ENCODE measurements at places on chromosomes 11 and 22. TPM values are rescaled to one million over a fixed set of nuclear protein-coding genes. Genes with fewer than 3 reads are reported as not detected.

DNA sequence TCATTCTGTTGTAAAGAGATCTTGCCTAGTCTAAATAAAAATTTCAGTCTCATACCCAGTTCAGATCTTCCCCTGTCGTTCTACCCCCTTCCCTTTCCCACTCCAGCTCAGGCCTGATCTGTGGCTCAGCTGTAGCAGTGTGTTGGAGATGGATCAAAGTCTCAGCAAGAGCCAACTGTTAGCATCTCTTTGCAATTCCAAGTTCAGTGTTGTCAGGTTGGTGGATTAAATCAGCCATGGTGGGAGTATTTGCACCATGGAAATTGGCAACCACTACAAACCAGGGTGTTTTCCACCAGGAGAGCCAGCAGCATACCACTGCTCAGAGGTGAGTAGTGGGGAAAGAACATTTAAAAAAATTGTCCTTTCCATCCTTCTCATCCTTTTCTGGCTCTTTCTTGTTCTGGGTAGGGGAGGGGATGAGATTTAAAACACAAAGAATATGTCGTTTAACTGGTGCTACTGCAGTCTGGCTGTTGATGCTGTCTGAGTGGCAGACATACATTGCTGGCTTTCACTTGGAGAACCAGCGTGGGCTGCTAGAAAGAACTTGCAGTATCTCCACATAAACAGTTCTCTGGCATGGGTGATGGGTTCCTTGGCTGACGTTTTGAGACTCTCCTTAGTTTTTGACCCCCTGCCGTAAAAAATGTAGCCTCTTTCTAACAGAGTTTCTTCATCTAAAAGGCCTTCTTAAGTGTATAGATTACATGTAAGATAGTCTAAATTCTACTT, 514.1 kb downstream of the RAB38 start:
- no peak for DNase-seq

DNA sequence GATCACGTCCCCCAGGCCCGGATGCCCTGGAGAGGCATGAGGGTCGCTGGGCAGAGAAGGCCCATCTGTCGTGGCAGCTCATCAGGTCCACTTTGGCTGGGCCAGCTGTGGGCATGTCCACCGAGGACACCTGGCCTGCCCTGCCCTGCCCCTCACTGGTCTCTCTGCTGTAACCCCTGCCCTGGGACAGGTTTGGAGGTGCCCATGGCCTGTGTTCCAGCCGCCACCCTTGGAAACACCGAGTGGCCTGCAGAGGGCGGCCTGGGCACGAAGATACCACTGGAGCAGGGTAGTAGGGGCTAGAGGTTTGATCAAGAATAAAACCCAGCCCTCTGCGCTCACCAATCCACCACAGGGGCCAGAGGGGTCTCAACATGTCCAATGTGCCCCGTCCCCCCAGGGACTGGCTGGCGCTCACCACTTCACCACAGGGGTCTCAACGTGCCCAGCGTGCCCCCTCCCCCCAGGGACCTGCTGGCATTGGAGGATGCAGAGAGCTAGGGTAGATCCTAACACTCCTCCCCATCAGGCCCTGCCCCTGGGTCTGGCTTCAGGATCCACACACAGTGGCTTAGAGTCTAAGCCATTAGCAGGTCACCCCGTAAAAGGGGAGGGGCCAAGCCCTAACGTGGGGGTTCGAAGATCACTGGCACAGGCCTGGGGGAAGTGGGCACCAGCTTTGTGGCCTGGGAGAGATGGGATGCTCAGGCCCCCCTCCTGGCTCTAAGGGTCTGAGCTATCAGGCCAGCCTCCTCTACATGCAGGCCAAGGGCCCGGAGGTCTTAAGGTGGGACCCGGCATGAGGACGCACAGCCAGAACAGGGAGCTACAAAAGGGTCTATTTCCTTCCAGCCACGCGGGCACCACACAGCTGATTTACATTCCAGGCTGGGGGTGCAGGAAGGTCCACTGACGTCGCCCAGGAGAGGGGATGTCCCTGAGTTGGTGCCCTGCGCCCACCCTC, 1.3 kb upstream of the HDAC10 start:
- no peak for DNase-seq

DNA sequence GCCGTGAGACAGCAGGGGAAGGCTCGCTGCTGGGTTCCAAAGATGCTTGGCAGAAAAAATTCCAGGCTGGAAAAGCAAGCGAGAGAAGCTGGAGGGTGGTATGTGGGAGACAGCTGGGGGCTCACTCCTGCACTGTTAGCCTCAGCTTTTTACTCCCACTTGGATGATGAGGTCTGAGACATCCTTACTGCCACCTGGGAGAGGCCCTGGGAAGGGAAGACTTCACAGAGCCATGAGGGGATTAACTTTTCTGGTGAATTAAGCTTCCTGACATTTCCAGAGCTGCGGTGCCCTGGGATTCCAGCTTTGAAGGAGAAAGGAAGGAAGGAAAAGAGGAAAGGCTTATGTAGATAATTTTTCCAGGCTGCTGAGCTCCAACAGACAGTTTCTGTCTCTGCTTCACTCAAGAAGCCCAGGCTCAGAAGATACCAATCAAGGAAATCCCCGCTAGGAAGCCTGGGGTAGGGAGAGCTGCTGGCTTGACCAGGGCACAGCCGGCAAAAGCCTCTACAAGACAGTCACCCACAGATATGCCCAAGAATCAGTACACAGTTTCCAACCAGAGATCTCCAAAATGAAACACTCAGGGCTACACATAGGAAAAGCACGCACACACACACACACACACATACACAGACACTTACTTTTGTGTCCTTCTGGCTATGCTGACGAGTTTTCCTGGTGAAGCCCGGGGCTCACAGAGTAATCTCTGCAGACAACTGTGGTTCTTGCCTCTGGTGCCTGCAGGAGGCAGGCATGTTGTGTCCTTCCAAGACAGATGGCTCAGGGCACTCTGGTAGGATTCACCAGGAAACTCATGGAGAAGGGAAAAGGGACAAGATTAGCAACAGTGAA, 907 bp downstream of the MCHR1 start:
- DNase-seq = no peak

DNA sequence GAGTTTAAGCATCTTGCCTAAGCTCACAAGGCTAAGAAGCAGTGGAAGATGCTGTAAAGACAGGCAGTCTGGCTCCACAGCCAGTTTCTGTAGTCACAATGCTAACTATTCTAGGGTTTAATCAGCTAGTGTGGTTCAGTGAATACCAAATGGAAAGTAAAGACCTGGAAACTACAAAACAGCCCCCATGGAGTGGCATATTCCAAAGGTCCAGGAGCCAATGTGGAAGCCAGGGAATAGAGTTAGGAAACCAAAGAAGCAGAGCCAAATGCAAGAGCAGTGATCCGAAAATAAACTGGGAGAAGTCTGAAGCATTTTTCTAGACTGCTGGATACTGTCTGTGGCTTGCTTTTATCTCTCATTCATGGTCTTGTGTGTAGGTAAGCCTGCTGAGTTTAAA, 731.2 kb upstream of the ANO5 start:
- no peak for DNase-seq

- DNase-seq = no peak
These were observed 1424.9 kb downstream of the TBC1D22A start for GRCh38 chr22:48187356-48187755.

GRCh38 chr11:63849691-63850090, 10.8 kb downstream of the MARK2 start:
- no peak for DNase-seq

GRCh38 chr11:12802418-12803085, 128.3 kb downstream of the TEAD1 start:
- DNase-seq = no peak

- no peak for DNase-seq
These were observed 9.4 kb upstream of the SPDYC start for GRCh38 chr11:65160643-65161042.

GRCh38 chr11:86143087-86144030, 74.5 kb upstream of the PICALM start:
- no peak for DNase-seq

- DNase-seq = no peak
These were observed 566.9 kb upstream of the ANO5 start for GRCh38 chr11:21625982-21626381.

DNA sequence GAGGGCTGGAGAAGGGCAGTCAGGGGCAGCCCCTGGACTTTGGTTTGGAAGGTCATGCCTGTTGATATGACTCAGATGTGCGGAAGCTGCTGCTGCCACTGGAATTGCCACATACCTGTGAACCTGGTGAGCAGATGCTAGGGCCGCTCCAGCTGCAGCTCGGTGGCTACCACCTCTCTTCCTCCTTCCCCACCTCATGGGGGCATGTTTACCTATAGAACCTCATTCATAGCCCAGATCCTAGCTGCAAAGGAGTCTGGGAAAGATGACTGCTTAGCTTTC, 17.5 kb upstream of the TSPAN18 start:
- DNase-seq = no peak

DNA sequence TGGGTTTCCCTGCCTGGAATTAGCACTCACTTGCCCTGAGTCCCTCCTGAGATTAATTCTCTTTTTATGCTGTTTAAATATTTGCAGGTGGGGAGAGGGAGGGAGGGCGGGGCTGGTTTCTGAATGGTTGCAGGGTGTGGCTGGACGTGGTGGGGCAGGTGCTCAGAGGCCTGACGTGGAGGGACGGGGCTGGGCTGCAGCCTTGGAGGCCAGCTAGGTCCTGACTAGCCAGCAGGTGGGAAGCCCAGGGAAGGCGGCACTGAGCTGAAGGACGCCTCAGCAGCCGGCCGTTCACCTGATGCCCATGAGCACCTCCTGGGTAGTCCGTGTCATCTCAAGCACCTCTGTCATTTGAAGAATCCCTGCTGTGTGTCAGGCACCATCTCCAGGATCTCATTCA, 21.3 kb downstream of the SGSM1 start:
- no peak for DNase-seq

DNA sequence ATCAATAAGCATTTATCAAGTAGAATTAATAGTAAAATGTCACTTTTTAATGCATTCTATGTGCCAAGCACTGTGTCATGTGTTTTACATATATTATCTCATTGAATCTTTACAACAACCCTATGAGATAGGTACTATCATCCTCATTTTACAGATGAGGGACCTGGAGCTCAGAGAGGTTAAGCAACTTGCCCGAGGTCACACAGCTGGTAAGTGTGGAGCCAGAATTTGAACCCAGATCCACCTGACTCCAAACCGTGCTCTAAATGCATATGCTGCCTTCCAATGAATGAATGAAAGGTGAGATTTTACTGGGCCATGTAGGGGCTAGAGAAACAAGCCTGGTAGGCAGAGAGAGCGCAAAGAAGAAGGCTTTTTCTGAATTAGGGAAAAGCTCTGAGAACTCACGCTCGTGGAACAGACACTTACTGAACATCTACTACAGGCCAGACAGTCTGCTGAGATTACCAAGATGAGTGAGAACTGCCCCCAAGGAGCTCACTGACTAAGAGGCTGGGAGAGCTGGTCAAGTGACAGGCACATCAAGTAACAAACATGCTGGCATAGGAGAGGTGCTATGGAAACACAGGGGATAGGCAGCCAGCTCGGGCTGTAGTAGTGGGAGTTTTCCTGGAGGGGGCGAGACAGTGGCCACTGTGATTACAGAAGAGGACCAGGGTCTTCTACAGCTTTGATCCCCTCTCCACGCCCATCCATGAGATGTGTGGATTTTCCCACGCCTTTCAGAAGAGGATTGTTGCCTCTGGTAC, 4.4 kb downstream of the ABCG4 start:
- no peak for DNase-seq

DNA sequence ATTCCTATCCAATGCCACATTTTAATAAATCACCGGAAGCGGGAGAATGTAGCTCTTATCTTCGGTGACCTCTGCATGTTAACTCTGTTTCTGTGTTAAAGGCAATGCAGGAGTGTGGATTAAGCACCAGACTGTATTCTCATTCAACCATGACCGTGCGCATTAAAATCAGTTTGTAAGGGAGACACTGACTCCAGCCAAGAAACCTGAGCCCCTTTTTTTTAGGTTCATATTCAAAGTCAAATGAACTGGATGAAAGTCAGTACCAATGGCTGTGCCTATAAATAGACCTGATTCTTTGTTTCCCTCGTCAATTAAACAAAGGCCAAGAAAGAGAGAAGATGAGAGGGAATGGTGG, 32.2 kb downstream of the C11orf91 start:
- DNase-seq = no peak

DNA sequence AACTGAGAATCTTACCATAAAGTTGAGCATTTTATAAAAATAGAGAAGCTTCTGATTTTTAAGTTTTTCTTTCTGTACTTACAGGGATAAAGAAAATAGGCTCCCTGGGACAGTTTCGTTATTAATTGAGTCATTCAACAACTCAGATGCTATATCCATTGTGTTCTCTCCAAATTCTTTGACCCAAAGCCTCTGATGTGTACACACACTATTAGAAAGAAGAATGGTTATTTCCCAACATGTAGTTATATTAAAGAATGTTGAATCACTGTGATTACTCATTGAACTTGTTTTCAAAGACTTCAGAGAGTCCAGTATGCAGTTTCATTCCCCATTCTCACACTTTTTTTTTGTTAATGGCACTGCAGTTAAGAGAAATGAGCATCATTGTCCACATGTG, 734.3 kb upstream of the ARHGAP42 start:
- no peak for DNase-seq

- no peak for DNase-seq
These were observed 37.5 kb upstream of the RTL6 start for GRCh38 chr22:44535362-44536095.

DNA sequence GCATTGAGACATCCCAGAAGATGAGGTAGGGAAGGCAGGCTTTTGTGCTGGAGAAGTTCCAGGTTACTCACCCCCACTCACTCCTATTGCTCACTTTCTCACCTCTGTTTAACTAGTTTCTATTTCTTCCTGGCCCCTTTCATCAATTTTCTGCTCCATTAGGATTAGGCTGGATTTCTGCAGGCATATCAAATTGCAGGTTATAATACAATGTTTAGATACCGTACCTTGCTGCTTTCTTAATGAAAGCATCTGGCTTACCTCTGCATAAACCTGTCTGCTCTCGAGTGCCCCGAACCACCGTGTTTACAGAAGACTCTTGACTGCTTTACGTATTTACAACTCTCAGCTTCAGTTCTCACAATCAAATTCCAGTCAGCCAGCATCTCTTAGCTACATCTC, 173.7 kb downstream of the ADAMTS15 start:
- no peak for DNase-seq

DNA sequence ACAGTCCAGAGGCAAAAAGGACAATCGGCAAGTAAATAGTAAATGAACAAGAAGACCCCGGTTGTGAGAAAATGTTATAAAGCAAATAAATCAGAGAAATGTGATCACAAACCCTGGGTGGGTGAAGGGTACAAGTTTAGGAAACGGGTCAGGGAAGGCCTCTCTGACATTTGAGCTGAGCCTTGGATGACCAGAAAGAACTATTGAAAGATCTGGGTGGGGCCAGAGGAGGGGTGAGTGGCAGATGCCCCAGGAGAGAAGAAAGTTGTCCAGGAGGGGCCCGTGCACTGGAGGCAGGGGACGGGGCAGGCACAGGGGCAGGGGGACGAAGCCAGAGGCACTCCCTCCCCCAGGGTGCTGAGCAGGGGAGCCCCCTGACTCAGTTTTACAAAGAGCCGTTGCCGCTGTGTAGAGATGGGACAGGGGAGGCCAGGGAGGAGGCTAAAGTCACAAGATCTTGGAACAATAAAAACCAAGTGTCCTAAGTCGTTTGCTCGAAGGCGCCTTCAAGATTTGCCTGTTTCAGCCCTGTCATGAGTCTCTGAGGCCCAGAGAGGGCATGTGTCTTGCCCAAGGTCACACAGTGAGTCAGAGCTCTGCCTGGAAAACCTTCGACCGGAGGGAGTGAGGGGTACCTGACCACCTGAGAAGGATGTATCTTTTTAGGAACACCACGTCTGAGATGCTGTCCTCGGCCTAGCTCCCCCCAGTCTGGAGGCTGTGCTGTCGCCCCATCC, 10.8 kb upstream of the PDGFB start:
- no peak for DNase-seq

The OR51B5 gene
- polyA plus RNA-seq = 0.05 TPM

The OR5M10 gene
- not detected for polyA plus RNA-seq

The NCAM1 gene
- 0.27 TPM for polyA plus RNA-seq

The GGTLC3 gene
- polyA plus RNA-seq = not detected

The C11orf21 gene
- polyA plus RNA-seq = not detected

The SEPTIN3 gene
- 0.06 TPM for polyA plus RNA-seq

The NFAM1 gene
- not detected for polyA plus RNA-seq

Measured in BJ (cell line).